ENCODE measurements at places on chromosomes 4 and X.

- no peak overlapping the region for H3K27ac ChIP-seq
- no peaks in the 10 kb centered on the region for H3K27me3 ChIP-seq
- H3K4me3 ChIP-seq: no peak overlapping the region
- DNase-seq: no peak
Measured at GRCh38 chr4:83417566-83417965, 38.1 kb downstream of the HELQ start.

GRCh38 chr4:84433633-84434222, 65.4 kb downstream of the NKX6-1 start:
- H3K4me1 ChIP-seq: no peaks in the 10 kb centered on the region
- DNase-seq: no peak
- peaks cover 3% of the 10 kb centered on the region for H3K27me3 ChIP-seq

GRCh38 chrX:30935985-30936384, 46.9 kb upstream of the TAB3 start:
- no peak overlapping the region for H3K27ac ChIP-seq
- no peak for DNase-seq
- H3K36me3 ChIP-seq: no peaks in the 10 kb centered on the region

- H3K4me1 ChIP-seq: peaks cover 4% of the 10 kb centered on the region
- DNase-seq: no peak
- no peak overlapping the region for H3K4me3 ChIP-seq
- H3K36me3 ChIP-seq: peaks cover 6% of the 10 kb centered on the region
- H3K27me3 ChIP-seq: no peaks in the 10 kb centered on the region
Measured at GRCh38 chrX:257681-258289, 23.4 kb upstream of the PLCXD1 start.

GRCh38 chrX:12443534-12444098, 305.3 kb downstream of the FRMPD4 start:
- H3K27me3 ChIP-seq: peaks cover 2% of the 10 kb centered on the region
- no peak for DNase-seq
- H3K4me3 ChIP-seq: no peak overlapping the region
- H3K27ac ChIP-seq: no peak overlapping the region
- H3K4me1 ChIP-seq: no peaks in the 10 kb centered on the region
- no peaks in the 10 kb centered on the region for H3K36me3 ChIP-seq

DNA sequence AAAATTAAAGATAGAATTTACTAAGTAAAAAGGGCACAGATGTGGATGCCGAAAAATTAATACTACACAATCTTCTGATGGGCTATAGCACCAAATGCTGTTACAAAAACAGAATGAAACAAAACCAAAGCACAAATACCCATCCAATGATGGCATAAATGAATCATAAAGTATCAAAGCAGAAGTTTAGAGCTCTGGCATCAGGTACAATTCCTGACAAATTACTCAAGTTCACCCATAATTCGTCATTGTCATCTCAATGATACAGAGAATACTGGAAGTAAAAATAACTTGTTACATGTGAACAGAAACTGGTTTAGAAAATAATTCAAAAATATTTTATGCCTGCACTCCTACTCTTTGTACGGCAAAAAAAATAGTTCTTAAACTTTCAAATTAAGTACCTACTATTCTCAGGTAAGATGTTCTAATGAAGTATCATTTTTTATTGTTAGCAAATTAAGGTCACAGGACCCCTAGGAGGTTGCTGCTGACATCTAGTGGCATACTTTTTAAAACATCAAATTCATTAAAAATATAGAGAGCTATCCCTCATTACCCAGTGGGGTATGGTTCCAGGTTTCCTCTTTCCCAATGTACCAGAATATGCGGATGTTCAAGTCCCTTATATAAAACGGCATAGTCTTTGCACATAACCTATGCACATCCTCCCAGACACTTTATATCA, 126.1 kb downstream of the INPP4B start:
- DNase-seq: peak; percentile 10
- no peaks in the 10 kb centered on the region for H3K27me3 ChIP-seq
- no peak overlapping the region for H3K27ac ChIP-seq

- no peak overlapping the region for H3K4me3 ChIP-seq
- H3K27me3 ChIP-seq: peaks cover 5% of the 10 kb centered on the region
- H3K27ac ChIP-seq: no peak overlapping the region
- no peaks in the 10 kb centered on the region for H3K4me1 ChIP-seq
- H3K36me3 ChIP-seq: no peaks in the 10 kb centered on the region
Measured at GRCh38 chr4:8610858-8611616, 18.5 kb downstream of the CPZ start.

DNA sequence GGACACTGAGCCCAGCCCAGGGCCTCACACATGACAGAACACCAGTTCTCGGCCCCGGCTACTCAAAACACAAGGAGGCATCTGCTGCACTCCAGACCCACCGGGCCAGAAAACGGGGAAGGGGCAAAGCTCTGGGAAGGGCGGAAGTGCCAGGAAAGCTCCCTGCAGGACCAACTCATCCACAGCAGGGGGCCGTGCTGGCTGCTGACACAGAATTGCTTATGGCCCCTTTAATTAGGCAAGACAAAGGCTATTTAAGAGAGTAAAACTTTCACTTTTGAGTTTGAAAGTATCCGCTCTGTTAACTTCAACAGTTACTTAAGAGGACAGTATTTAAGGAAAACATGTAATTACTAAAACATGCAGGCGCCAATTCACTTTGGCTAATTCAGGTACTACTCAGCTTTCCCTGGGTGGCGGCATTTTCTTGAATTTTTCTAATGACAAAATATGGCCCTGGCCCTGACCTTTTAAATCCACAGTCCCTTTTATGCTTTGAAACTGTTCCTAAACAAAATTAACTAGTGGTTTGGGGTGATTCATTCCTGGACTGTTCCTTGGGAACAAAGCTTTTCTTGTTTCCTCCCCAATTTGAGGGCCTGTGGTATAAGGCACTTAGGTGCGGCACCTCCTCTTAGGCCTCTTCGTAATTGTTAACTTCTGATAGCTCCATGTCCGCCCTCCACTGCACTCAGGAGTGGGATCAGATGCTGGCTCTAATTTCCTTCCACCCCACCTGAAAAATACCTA, 40.4 kb downstream of the NSG1 start:
- no peak for DNase-seq
- H3K27ac ChIP-seq: no peak overlapping the region
- no peaks in the 10 kb centered on the region for H3K4me1 ChIP-seq
- no peaks in the 10 kb centered on the region for H3K27me3 ChIP-seq

GRCh38 chrX:51893931-51894696, 691 bp downstream of the MAGED1 start:
- H3K4me3 ChIP-seq: peak overlapping the region; percentile 91
- H3K36me3 ChIP-seq: no peaks in the 10 kb centered on the region
- H3K27me3 ChIP-seq: peaks cover 2% of the 10 kb centered on the region
- DNase-seq: no peak

- peaks cover 7% of the 10 kb centered on the region for H3K27me3 ChIP-seq
- H3K27ac ChIP-seq: peak overlapping the region; percentile 41
- H3K4me1 ChIP-seq: peaks cover 31% of the 10 kb centered on the region
- H3K36me3 ChIP-seq: peaks cover 27% of the 10 kb centered on the region
- no peak for DNase-seq
Measured at GRCh38 chr4:2322841-2323240, 60.9 kb upstream of the MXD4 start.

GRCh38 chr4:101621120-101621519, 169.4 kb upstream of the BANK1 start:
- peaks cover 2% of the 10 kb centered on the region for H3K27me3 ChIP-seq
- no peak overlapping the region for H3K4me3 ChIP-seq
- H3K27ac ChIP-seq: no peak overlapping the region
- no peaks in the 10 kb centered on the region for H3K36me3 ChIP-seq
- no peak for DNase-seq

GRCh38 chr4:69823481-69824186, 36.3 kb downstream of the SULT1E1 start:
- peak; percentile 38 for DNase-seq
- H3K4me3 ChIP-seq: no peak overlapping the region
- H3K27ac ChIP-seq: peak overlapping the region; percentile 64
- H3K36me3 ChIP-seq: no peaks in the 10 kb centered on the region
- peaks cover 2% of the 10 kb centered on the region for H3K27me3 ChIP-seq
- H3K4me1 ChIP-seq: peaks cover 37% of the 10 kb centered on the region

DNA sequence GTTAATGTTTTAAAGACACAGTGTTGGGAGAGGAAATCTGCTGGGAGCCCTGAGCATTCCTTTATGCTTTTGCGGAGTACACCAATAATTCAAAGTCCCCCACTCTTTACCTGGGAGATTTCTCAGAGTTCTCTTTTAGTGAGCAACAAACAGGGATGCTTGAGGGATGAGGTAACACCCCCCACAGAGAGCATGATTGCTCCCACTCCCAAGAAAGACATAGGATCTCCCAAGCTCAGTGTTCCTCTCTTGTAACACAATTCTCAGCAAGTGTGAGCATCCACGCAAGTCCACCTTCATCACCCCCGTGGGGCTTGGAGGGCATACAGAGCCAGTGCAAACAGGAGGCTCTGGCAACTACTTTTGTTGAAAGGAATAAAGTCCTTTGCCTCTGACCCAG, 36.1 kb downstream of the GSPT2 start:
- DNase-seq: no peak
- H3K27ac ChIP-seq: no peak overlapping the region
- no peaks in the 10 kb centered on the region for H3K4me1 ChIP-seq
- H3K36me3 ChIP-seq: no peaks in the 10 kb centered on the region
- peaks cover 2% of the 10 kb centered on the region for H3K27me3 ChIP-seq
- H3K4me3 ChIP-seq: no peak overlapping the region

- peaks cover 1% of the 10 kb centered on the region for H3K27me3 ChIP-seq
- H3K4me1 ChIP-seq: no peaks in the 10 kb centered on the region
- H3K4me3 ChIP-seq: no peak overlapping the region
Measured at GRCh38 chr4:54199919-54200318, 29.2 kb upstream of the PDGFRA start.

DNA sequence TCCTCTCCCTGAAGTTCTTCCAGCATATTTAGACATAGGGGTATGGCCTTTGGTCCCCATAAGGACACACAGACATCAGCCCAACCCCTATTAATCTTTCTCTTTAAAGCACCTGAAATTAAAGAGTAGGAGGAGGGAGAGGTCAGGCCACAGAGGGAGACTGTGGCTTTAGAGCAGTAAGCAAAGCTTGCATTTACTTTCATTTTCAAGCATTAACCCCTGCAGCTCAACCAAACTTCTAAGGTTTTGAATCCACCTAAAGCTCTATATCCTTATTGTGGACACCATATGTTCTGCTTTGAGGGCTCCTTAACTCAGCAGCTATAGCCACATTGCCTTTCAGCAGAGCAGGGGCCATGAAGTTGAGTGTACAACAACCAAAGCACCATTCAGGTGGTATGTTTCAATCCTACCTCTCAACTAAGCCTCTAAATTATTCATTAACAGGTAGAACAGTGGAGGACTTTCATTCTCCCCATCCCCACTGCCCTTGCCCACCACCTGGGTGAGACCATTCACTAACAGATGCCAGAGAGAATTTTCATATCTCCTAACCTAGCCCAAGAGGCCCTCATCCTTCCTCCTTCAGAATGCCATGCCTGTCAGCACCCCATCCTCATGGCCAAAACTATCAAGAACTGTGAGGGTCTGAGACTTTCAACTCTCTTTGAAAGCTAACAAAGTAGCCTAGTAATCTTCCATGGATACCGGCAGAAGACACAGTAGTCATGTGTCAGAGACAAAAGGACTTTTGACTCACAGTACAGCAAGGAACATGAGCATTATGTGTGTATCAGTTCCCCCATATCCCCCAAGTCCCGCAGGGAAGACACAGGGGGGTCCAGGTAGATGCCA, 20.8 kb downstream of the LIN54 start:
- peak; percentile 36 for DNase-seq
- peaks cover 39% of the 10 kb centered on the region for H3K4me1 ChIP-seq
- H3K4me3 ChIP-seq: peak overlapping the region; percentile 78
- H3K27ac ChIP-seq: peak overlapping the region; percentile 73
- no peaks in the 10 kb centered on the region for H3K36me3 ChIP-seq

GRCh38 chrX:136659174-136659573, 11.2 kb downstream of the CD40LG start:
- H3K4me1 ChIP-seq: peaks cover 36% of the 10 kb centered on the region
- peaks cover 4% of the 10 kb centered on the region for H3K36me3 ChIP-seq
- DNase-seq: no peak
- no peak overlapping the region for H3K4me3 ChIP-seq

DNA sequence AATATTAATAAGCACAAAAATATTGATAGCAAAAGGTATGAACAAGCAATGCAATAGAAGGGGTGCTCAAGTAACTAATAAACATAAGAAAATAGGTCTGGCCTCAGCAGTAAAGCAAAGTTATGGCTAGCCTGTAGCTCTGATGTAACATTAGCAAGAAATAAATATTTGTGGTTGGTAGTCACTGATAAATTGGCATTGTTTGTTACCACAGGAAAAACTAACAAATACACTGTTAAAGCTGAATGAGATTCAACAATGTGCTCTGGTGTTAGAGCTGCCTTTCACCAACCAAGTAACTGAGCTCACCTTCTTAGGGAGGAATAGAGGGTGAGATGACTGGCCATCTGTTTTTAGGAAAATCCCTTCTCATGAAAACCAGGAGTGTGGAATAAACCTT, 71.4 kb downstream of the AREG start:
- no peak for DNase-seq
- no peaks in the 10 kb centered on the region for H3K36me3 ChIP-seq
- no peak overlapping the region for H3K4me3 ChIP-seq

GRCh38 chr4:158051401-158052235, 121.2 kb downstream of the GASK1B start:
- DNase-seq: no peak
- H3K4me1 ChIP-seq: no peaks in the 10 kb centered on the region
- no peak overlapping the region for H3K27ac ChIP-seq

DNA sequence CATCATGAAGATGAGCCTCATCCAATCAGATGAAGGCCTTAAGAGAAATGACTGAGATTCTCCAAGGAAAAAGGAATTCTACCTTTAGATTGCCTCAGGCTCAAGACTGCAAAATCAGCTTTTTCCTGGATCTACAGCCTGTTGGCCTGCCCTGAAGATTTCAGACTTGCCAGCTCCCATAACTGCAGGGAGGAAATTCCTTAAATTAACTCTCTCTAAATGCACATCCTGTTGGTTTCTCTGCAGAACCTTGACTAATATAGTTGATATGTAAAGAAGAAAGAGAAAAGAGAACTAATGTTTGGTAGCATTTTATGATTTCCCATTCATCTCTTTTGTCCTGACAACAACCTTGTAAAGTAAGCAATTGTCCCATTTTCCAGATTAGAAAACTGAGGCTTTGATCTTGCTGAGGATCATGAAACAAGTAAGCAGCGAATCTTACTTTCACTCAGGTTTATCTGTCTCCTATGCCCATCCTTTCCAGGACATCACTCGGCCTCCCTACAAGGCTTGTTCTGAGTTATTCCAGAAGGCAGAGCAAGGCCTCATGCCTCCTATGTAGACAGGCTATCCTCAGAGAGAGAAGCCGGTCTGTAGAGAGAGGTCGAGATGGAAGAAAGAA, 115.0 kb upstream of the LDB2 start:
- no peak overlapping the region for H3K4me3 ChIP-seq
- H3K27ac ChIP-seq: no peak overlapping the region
- no peaks in the 10 kb centered on the region for H3K27me3 ChIP-seq
- no peaks in the 10 kb centered on the region for H3K36me3 ChIP-seq

DNA sequence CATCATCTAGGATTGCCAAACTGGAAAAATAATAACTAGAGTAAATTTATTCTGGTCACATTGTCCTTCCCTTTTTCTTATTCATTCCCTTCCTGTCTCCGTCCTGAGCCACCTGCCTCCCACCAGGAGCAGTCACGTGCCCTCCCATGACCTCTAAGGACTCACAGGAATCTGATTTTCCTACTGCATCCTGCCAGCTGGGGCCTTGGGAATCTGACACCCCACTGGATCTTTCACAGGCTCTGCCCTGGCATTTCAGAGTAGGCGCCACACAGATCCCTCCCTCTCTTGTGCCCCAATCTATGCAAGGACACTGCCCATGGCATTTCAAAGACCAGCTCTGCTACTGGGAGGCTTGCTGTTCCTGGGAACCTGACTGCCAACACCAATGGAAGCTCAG, 520.5 kb downstream of the PPARGC1A start:
- H3K27me3 ChIP-seq: no peaks in the 10 kb centered on the region
- H3K36me3 ChIP-seq: no peaks in the 10 kb centered on the region
- H3K4me3 ChIP-seq: no peak overlapping the region
- no peak for DNase-seq
- no peaks in the 10 kb centered on the region for H3K4me1 ChIP-seq
- H3K27ac ChIP-seq: no peak overlapping the region
